Dorsolateral prefrontal cortex (tissue), 122 donors: ENCODE measurements at places on chromosomes 3 and 15. TPM values are rescaled to one million over a fixed set of nuclear protein-coding genes. Genes with fewer than 3 reads are reported as not detected.

Gene DAG1
- 54.3 TPM for total RNA-seq

Gene SLCO2A1
- total RNA-seq = 4.1 TPM

Gene XCR1
- not detected for total RNA-seq

Gene TOPAZ1
- total RNA-seq = not detected

Gene CKMT1B
- total RNA-seq = 47.8 TPM

Gene EFCAB12
- total RNA-seq = 3.6 TPM

DNA sequence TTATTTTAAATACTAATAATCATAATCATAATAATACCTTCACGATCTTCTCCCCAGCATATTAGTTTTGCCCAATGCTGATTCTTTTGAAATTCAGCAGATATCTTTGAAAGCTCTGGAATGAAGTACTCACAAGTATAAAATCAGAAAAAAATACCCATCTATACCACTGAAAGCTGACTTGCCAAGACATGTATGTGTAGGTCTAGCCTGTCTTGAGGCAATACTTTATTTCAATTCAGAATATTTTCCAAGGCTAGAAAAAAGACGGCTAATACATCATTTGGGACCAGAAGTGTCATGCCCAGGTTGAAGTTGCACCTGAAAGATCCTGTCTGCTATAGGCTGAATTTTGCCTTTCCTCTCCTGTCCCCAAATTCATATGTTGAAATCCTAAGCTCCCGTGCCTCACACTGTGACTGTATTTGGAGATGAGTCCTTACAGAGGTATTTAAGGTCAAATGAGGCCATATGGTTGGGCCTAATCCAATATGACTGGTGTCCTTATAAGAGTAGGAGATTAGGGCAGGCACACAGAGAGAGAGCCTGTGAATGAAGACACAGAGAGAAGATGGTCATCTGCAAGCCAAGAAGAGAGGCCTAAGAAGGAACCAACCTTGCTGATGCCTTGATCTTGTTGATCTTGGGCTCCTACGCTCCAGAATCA lies 255.9 kb upstream of the CMC1 start:
- DNase-seq = no peak

DNA sequence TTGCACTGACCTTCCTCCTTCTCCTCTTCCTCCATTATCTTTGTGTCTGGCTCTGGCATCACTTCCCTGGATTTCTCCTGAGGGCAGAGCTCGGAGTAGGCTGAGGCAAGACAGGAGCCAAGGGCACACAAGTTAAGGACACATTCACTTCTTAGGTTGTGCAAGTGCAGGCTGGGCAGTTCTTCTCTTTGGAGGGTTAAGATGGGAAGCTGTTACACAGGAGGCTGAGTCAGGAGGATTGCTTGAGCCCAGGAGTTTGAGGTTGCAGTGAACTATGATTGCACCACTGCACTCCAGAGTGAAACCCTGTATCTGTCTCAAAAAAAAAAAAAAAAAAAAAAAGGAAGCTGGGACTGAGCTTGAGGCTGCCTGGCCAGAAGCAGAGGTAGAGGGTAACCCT lies 176.2 kb upstream of the ANKRD28 start:
- no peak for DNase-seq

DNA sequence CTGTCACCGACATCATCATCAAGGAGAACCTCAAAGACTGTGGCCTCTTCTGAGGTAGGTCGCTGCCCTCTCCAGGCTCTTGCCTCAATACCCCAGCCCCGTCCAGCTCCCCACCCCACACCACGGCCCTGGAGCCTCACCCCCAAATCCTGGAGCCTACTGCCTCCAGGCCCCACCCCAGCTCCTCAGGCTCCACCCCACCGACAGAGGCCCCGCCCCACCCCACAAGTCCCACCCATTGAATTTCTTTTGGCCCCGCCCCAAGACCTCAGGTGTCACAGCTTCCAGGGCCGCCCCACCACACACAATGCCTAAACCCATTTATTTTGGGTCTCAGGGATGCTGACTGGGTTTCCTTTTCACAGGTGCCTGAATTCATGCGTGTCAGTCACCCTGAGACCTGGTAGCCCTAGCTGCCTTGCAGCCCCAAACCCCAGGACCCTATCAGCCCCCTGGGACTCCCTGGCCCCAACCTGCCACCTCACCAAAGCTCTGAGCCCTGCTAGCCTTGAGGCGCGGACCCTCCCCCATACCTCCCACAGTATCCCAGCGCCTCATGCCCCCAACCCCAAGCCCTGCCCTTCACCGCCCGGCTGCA lies 3.6 kb downstream of the GNAT1 start:
- DNase-seq = no peak

DNA sequence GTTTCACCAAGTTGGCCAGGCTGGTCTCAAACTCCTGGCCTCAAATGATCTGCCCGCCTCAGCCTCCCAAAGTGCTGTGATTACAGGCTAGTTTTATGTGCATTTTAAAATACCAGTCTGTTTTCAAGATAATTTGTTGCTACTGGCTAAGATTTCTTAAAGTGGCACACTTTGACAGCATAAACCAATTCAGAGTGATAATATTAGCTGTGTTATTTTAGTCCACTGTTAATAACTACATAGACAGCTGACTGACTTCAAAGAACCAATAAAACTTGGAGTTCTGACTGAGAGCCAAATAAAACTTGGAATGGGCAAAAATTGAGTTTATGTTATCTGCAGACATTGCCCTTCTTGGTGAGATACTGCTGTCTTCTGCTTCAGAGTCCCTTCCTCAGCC lies 291.8 kb downstream of the UBE2E2 start:
- DNase-seq = no peak

GRCh38 chr3:48248095-48248850 lies 7.4 kb downstream of the ZNF589 start:
- no peak for DNase-seq

- peak; percentile 80 for DNase-seq
Observed at GRCh38 chr15:96356494-96357455, 26.3 kb downstream of the NR2F2 start.

GRCh38 chr3:127033786-127034185 lies 50.9 kb downstream of the PLXNA1 start:
- no peak for DNase-seq

DNA sequence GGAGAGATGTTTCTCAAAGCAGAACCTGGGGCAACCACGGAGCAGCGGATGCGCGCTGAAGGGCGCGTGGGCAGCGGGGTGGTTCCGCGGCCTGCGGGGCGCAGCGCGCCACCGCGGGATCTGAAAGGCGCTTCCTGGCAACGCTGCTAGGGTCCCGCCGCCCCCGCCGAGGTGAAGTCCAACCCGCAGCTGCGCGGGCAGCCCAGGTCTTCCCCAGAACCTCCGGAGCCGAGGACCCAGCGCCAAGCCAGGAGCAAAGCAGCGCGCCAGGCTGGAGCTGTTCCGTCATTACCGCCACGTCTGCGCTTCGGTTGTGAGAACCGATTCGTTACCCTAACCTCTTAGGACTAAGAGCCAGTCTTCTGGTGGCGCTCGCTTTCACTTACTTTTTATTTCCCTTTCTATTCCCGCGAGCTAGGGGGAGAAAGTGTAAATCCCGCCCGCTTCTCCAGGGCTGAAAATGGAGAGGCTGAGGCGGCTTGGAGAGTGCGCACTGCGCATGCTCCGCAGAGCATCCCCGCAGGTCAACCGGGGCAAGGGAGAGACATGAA lies 3.2 kb upstream of the GABRG3 start:
- DNase-seq = peak; percentile 76

DNA sequence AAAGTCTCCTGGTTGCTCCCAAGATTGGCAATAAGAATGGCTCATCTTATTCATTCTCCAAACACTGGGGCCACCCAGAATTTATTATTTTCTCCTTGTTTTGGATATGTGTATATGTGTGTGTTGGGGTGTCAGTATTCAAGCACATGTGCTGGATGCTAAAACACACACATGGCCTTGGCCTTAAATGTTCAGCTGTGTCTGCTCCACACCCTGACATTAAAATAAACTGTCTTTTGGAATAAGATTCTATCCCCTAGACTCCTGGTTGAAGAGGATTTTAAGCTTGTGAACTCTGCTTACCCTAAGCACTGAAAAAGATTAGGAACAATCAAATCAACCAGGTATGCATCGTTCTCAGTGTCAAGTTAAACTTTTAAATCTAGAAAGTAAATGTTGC lies 382.9 kb upstream of the MCTP2 start:
- DNase-seq = no peak

DNA sequence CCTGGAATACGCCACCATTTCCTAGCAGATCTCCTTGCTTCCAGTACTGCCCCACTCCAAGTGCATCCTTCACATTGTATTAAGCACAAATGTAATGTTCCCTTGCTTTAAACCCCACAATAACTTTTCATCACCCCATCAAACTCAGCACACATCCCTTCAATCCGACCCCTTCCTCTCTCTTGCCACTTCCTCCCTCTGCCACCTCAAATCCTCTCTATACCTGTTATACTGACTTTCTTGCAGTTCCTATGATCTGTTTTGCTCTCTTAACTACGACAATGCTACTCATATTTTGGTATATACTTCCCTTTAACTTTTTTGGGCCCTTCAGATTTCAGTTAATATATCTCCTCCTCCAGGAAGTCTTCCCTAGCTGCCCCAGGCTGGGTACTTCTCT lies 14.1 kb downstream of the PARL start:
- DNase-seq = no peak

- no peak for DNase-seq
Observed at GRCh38 chr15:46778876-46779275, 938.4 kb upstream of the SEMA6D start.

GRCh38 chr3:81601707-81602305 lies 159.6 kb downstream of the GBE1 start:
- no peak for DNase-seq

DNA sequence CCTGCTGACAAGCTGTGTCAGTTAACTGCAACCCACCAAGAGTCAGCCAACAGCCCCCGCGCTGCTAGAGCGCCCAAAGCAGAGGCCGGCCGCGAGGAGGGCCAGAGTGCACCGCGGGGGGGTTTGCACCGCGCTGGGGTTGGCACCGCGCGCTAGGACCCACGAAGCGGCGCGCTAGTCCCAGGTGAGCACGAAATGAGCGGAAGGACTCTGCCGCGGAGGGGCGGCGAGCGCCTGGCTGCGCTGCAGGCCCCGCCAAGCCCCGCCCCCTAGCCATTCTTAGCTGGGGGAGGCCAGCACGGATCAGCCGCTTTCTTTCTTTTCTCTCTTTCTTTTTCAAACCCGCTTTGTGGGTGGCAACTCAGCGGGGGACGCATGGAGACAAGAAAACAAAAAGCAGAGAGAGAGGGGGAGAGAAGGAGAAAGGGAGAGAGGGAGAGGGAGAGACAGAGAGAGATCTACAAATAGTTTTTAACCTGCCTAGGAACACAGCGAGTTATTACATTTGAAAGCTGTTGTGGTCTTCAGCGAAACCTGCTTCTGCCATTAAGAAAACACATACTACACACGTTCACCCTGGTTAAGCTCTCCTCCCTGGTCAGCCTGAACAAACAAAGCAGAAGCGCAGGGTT lies 6.9 kb upstream of the FOXB1 start:
- no peak for DNase-seq

DNA sequence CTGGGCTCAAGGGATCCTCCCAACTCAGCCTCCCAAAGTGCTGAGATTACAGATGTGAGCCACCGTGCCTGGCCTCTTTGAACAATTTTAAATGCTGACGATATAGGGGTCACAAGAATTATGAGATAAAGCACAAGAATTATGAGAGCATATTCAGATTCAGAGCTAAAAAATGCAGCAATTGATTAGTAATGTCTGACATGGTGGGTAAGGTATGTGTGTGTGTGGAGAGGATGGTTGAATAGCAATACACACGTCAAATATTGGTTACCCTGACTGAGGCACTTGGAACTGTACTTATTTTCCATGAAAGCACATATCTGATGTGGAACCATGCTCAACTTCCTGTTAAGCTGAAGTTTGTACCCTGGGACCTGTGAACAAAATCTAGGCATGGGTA lies 115.6 kb downstream of the EOMES start:
- no peak for DNase-seq

GRCh38 chr3:175346573-175347356 lies 487.6 kb downstream of the NAALADL2 start:
- peak; percentile 46 for DNase-seq

- DNase-seq = no peak
Observed at GRCh38 chr15:35535365-35535916, 10.5 kb downstream of the DPH6 start.
